ENCODE measurements at places on chromosomes 2 and 18. TPM values are rescaled to one million over a fixed set of nuclear protein-coding genes. Genes with fewer than 3 reads are reported as not detected.

GRCh38 chr2:27291865-27292264 is 9.6 kb downstream of the TRIM54 start:
- peaks cover 16% of the 10 kb centered on the region for H3K27me3 ChIP-seq
- H3K27ac ChIP-seq = no peak overlapping the region
- DNase-seq = no peak
- no peak overlapping the region for H3K4me3 ChIP-seq
- H3K36me3 ChIP-seq = no peaks in the 10 kb centered on the region

GRCh38 chr18:3819961-3820360 is 370.0 kb downstream of the TGIF1 start:
- H3K27me3 ChIP-seq = no peaks in the 10 kb centered on the region
- H3K27ac ChIP-seq = no peak overlapping the region
- no peaks in the 10 kb centered on the region for H3K4me1 ChIP-seq

DNA sequence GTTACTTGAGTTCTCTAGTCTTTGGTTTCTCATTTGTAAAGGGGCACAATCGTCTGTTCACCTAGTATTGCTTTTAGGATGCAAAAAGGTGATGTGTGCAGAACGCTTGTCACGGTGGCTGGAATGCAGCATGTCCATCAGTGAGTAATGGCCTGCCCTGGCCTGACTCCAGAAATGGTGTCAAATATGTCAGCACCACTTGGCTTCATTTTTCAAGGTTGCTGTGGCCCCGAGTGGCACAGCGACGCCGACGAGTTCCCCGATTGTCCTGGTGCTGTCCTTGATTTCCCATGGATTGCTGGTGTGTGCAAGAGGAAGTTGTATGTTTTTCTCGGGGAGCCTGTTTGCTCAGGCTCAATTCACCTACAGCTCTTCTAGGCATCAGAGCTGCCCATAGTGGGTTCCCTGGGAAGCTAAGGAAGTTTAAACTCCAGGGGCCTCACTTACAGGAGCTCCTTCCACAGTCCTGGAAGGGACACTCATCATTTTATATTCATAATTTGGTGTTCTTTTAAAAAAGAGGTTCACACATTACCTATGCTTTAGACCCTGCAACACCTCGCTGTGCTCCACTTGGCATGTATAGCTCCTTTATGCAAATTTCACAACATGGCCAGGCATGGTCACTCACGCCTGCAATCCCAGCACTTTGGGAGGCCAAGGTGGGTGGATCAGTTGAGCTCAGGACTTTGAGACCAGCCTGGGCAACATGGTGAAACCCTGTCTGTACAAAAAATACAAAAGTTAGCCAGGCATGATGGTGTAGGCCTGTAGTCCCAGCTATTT is 25.6 kb upstream of the ZNF407 start:
- no peak overlapping the region for H3K27ac ChIP-seq
- no peaks in the 10 kb centered on the region for H3K4me1 ChIP-seq
- H3K36me3 ChIP-seq = no peaks in the 10 kb centered on the region
- no peaks in the 10 kb centered on the region for H3K27me3 ChIP-seq
- DNase-seq = no peak
- H3K4me3 ChIP-seq = no peak overlapping the region

CTAGE1 gene
- not detected for polyA plus RNA-seq

- no peak for DNase-seq
- peaks cover 2% of the 10 kb centered on the region for H3K4me1 ChIP-seq
- H3K27me3 ChIP-seq = no peaks in the 10 kb centered on the region
- H3K27ac ChIP-seq = no peak overlapping the region
Observed at GRCh38 chr2:146916914-146917313, 927.9 kb upstream of the ACVR2A start.

DNA sequence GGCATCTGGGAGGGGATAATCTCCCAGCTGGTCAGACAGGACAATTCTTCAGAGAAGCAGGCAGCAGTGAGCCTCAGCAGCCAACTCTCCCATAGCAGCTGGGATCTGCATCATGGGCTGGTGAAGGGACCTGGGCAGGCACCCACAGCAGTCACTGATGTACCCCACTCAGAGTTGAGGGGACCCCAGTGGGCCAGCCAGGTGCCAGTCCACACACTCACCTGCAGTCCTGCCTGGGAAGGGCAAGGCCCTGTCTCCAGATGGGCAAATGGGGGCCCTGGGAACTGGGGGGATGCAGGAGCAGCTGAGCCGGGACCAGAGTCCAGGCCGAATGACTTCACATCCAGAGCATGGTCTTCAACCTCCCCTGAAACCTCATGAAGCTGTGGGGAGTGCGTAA is 170.4 kb downstream of the ZFP36L2 start:
- DNase-seq = no peak
- no peak overlapping the region for H3K27ac ChIP-seq
- H3K4me3 ChIP-seq = no peak overlapping the region
- no peaks in the 10 kb centered on the region for H3K36me3 ChIP-seq
- no peaks in the 10 kb centered on the region for H3K27me3 ChIP-seq
- H3K4me1 ChIP-seq = peaks cover 69% of the 10 kb centered on the region

GRCh38 chr2:69104261-69104660 is 91.3 kb downstream of the ANTXR1 start:
- no peaks in the 10 kb centered on the region for H3K27me3 ChIP-seq
- H3K27ac ChIP-seq = peak overlapping the region; percentile 83
- H3K4me1 ChIP-seq = peaks cover 10% of the 10 kb centered on the region

- no peak for DNase-seq
- no peak overlapping the region for H3K27ac ChIP-seq
- H3K27me3 ChIP-seq = peaks cover 26% of the 10 kb centered on the region
- H3K4me1 ChIP-seq = peaks cover 21% of the 10 kb centered on the region
- no peaks in the 10 kb centered on the region for H3K36me3 ChIP-seq
- no peak overlapping the region for H3K4me3 ChIP-seq
Observed at GRCh38 chr2:207764096-207764630, 5.5 kb downstream of the FZD5 start.

CROCC2 gene
- polyA plus RNA-seq = 0.25 TPM

DNA sequence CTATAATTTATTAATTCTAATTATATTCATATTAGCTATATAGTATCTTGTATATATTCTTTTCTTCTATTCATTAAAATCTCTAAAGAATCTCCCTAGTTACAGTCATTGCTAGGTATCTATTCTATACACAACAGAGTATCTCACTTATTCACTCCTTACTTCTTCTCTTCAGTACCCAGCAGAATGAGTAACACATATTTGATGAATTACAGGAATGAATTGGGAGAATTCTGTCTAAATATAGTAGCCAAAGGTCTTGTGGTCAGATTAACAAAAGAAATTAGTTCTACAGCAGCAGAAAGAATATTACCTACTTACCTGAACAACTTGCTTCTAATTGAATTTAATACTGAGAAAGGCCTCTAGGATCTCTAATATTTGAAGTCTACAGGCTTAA is 758.0 kb upstream of the ZEB2 start:
- no peak for DNase-seq
- H3K36me3 ChIP-seq = no peaks in the 10 kb centered on the region
- no peak overlapping the region for H3K27ac ChIP-seq

GRCh38 chr2:236394571-236394970 is 130.4 kb upstream of the ASB18 start:
- no peak for DNase-seq
- H3K4me1 ChIP-seq = no peaks in the 10 kb centered on the region
- no peaks in the 10 kb centered on the region for H3K36me3 ChIP-seq
- no peaks in the 10 kb centered on the region for H3K27me3 ChIP-seq
- H3K4me3 ChIP-seq = no peak overlapping the region

DNA sequence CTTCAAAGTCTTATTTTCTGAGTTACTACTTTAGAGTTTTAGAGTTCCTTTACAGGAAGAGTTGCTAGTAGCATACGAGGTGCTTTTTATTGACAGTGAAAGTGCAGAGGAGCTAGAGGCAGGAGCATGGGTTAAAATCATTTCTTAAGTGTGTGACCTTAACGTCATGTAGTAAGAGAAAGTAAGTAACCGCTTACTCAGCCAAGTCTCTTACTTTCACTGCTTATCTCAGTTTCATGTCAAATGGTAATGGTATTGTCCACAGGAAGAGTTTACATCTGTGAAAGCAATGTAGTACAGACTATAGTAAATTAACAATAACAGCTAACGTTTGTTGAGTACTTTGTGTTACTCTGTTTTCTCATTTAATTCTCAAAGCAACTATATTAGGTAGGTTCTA is 12.6 kb downstream of the NDUFAF7 start:
- H3K36me3 ChIP-seq = peaks cover 39% of the 10 kb centered on the region
- H3K27ac ChIP-seq = no peak overlapping the region
- no peaks in the 10 kb centered on the region for H3K27me3 ChIP-seq
- H3K4me3 ChIP-seq = no peak overlapping the region
- no peak for DNase-seq

Data from muscle of leg (tissue), 16 donors.